Esophagus squamous epithelium (tissue), 5 donors: ENCODE measurements at places on chromosomes 3 and 15. TPM values are rescaled to one million over a fixed set of nuclear protein-coding genes. Genes with fewer than 3 reads are reported as not detected.

GRCh38 chr3:144031938-144032337, 60.3 kb downstream of the DIPK2A start:
- DNase-seq = no peak

DNA sequence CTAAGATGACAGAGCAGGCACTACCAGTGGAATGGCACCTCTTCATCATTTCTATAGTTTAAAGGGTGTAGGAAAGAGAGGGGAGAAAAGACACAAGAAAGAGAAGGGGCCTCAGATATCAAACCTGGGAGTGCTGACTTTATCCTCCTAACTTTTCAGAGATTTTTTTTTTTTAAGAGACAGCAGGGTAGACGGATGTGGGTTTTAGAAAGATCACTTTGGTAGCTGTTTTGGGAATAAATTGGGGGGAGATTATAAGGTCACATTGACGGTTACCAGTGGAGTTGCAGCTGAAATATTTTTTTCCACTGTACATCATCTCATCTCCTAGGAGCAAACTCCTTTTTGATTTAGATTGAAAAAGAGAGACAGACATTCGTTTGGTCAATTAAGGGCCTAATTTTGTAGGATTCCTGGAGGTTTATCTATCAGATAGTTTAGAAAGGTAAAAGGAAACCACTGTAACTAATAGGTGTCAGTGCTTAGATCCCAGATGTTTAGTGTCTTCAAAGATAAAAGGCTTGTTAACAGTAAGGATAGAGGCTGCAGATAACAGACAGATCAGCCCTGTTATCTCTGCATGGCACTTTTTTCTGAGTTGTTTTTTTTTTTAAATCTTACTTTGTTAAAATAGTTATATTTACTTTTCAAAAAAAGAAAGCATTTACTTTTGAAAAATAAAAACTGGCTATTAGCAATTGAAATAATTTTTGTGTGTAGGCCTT, 1057.0 kb downstream of the IGSF11 start:
- DNase-seq = no peak

GRCh38 chr3:119187266-119187665, 13.9 kb downstream of the UPK1B start:
- no peak for DNase-seq

DNA sequence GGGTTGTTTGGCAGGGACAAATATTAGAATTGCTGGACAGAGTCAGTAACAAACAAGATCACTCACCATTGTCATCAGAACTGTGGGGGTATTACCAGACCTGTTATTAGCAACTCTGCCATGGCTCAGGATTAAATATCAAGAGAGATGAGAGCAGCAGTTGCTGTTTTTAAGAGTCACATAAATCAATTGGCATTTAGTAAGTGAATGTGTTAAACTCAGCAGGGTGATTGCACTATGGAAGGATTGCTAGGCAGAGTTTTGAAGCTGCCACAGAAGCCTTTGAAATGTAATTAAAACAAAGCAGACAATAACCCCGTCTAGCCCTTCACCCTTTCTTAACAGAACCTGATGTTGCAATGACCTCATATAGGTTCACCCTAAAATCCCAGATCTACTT, 238.8 kb downstream of the GAP43 start:
- DNase-seq = no peak

GRCh38 chr3:85912980-85913379, 954.2 kb downstream of the CADM2 start:
- DNase-seq = no peak

Gene KCNH8
- not detected for total RNA-seq

Gene ALG1L2
- total RNA-seq = not detected

Gene NR1I2
- not detected for total RNA-seq

Gene CHAC1
- 7.9 TPM for total RNA-seq
